Lung (tissue), 17 donors: ENCODE measurements at places on chromosomes 6 and 20.

GRCh38 chr6:15956205-15957106 is 172.4 kb upstream of the MYLIP start:
- DNase-seq: peak; percentile 90

DNA sequence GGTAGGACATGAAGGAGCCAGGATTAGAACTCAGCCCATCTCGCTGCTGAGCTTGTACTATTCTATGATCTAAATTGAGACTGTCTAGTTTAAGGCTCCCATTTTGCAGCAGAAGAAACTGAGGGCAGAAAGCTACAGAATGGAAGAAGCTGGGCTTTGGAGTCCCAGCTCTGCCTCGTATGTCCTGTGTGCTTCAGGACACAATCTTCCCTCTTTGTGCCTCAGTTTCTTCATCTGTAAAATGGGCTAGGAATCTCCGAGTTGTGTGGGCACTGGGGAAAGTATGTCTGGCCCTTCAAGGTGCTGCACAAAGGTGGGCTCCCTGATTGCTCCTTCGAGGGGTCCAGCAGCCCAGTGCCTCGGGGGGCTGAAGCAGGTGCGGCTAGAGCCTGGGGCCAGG is 20.7 kb downstream of the NOL4L start:
- no peak for DNase-seq

- no peak for DNase-seq
These were observed 318.9 kb downstream of the BTBD9 start for GRCh38 chr6:38320843-38321242.

DNA sequence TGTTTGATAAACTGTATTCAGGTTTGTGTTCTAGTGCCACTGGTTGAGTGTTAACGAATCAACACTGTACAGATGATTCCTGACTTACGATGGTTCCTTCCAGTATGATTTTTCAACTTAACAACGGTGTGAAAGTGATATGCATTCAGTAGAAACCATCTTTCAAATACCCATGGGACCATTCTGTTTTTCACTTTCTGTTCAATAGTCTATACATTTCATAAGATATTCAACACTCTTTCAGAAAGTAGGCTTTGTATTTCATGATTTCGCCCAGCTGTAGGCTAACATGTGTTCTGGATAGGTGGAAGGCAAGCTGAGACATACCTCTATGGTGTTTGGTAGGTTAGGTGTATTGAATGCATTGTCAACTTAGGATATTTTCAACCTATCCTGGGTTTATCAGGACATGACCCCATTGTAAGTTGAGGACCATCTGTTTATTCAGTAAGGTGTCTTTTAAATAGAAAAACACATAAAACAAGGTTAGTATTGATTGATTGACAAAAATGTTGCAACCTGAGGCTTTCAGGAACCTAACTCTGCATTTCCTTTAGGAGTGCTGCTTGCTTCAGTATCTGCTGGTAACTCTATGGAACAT is 32.3 kb downstream of the SYNJ2 start:
- no peak for DNase-seq

GRCh38 chr20:219290-220115 is 7.6 kb upstream of the DEFB129 start:
- peak; percentile 57 for DNase-seq

DNA sequence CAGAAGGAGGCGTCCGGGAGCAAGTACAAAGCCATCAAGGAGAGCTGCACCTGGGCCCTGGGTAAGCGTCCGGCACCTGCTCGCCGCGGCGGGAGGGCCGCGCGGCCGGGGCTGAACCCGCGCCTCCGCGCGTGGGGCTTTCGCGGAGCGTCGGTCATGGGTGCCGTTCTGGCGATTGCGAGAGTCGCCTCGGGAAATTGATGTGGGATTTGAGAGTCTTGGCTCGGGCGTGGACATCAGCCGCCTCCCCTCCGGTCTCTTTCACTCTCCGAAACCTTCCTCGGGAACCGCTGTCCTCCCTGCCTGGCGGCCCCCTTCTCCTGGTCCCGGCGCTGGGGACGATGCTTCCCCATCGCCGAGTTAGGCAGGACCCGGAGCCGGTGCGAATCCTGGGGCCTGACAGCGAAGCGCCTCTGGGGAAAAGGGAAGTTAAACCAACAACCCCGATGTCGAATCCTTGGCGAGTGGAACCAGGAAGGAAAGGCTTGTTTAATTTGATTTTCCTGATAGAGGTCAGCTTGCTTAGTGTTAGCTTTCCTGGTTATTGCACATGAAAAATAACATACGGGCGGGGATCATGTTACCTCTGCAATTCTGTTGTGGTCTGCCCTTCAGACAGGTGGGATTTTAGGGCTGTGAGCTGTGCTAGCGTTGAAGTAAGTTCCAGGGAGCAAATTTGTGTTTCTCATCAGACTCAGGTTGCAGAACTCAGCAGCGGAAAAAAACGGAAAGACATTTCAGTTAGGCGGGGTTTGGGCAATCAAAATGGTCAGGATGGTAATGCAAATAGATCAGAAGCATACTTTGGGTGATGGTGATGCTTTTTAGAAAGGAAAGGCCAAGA is 594 bp downstream of the ARFGEF3 start:
- peak; percentile 31 for DNase-seq

- peak; percentile 73 for DNase-seq
These were observed 84.0 kb upstream of the ZNF217 start for GRCh38 chr20:53677447-53678314.

- no peak for DNase-seq
These were observed 191.9 kb downstream of the CENPW start for GRCh38 chr6:126531840-126532239.

GRCh38 chr6:105270511-105270910 is 90.7 kb upstream of the POPDC3 start:
- no peak for DNase-seq

GRCh38 chr6:71621918-71622519 is 264.3 kb upstream of the RIMS1 start:
- no peak for DNase-seq

- DNase-seq: no peak
These were observed 51.8 kb downstream of the ELOVL4 start for GRCh38 chr6:79895382-79896074.

DNA sequence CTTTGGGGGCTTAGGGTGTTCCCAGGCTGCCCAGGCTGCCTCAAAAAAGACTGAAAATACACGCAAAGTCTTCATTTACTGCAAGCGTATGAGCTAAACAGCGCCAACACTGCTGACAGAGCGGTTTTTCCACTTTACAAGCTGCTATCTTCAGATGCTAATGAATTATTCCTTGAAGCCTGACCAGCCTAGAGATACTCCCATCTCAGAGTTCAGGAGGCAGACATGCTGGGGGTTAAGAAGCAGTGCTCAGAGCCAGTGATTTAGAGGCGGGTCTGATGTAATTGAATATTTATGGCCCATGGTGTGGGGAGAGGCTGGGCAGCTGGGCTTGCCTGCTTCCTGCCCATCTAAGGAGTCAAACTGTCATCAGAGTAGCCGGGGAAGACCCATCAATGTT is 241.4 kb downstream of the SLC24A3 start:
- peak; percentile 88 for DNase-seq
